ENCODE measurements at places on chromosomes 6 and 20.

- no peak for DNase-seq
Measured at GRCh38 chr6:83978324-83978734, 55.2 kb upstream of the MRAP2 start.

GRCh38 chr20:833121-833449 lies 430 bp upstream of the FAM110A start:
- DNase-seq = no peak

GRCh38 chr20:30175681-30176080 lies 1081.8 kb upstream of the DEFB115 start:
- no peak for DNase-seq

- DNase-seq = no peak
Measured at GRCh38 chr20:54221353-54221752, 13.5 kb downstream of the PFDN4 start.

- DNase-seq = no peak
Measured at GRCh38 chr6:3838992-3839867, 9.9 kb upstream of the FAM50B start.

DNA sequence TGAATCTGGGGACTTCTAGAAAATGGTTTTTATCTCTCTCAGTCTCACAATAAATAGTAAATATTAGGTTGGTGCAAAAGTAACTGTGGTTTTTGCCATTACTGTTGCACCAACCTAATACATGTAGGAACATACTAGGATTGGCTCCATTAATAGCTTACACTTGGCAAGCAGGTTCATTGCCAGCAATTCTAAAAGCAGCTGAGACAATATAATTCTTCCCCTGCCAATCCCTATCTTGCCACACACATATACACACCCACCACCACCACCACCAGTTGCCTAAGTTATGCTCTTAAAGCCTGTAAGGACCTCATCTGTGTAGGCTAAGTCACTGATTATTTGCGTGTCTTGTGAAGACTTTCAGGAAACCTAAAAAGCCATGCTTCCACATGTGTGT lies 145.1 kb downstream of the KIF16B start:
- no peak for DNase-seq

DNA sequence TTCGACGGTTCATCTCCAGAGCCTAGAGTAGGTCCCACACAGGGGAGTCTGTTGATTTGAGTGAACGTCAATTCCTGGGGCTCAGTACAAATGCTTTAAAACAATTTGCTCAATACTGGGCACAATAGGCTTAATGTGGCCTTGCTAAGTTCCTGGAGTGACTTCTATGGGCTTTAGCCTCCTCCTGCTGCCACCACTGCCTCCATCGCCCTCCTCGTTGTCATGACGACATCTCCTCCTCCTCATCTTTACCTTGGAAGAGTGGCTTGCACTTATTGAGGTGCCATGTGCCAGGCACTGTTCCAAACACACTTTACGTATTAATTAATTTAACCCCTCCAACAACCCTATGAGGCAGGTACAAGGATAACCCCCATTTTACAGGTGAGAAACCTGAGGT lies 11.8 kb upstream of the ZMYND8 start:
- no peak for DNase-seq

GRCh38 chr20:5973971-5974370 lies 23.5 kb downstream of the MCM8 start:
- no peak for DNase-seq

- no peak for DNase-seq
Measured at GRCh38 chr6:90477366-90477765, 109.5 kb downstream of the MAP3K7 start.

GRCh38 chr6:164870164-164870563 lies 439.2 kb downstream of the C6orf118 start:
- no peak for DNase-seq

- no peak for DNase-seq
Measured at GRCh38 chr20:11970243-11970836, 52.6 kb downstream of the BTBD3 start.

- DNase-seq = peak; percentile 5
Measured at GRCh38 chr6:135423649-135424128, 73.9 kb downstream of the AHI1 start.

- DNase-seq = no peak
Measured at GRCh38 chr6:168119539-168119938, 40.5 kb upstream of the FRMD1 start.

- no peak for DNase-seq
Measured at GRCh38 chr20:17479063-17479657, 52.0 kb downstream of the BFSP1 start.

DNA sequence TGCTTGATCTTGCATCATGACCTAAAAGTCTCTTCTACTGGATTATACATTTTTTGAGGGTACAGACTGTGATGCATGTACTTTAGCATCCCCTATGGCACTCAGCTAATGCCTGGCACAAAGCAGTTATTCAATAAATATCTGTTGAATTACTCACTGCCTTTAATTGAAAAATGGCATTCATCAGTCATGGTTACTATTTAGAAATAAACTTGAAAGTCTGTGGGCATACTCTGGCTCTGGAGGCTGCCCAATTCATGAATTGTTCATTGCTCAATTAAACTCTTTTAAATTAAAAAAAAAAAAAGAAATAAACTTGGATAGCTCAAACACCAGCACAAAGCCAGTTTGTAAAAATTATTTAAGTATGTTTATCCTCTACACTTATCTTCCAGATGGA lies 40.0 kb downstream of the HEBP2 start:
- DNase-seq = no peak

- DNase-seq = no peak
Measured at GRCh38 chr6:160270347-160270746, 11.7 kb upstream of the SLC22A2 start.

- peak; percentile 69 for DNase-seq
Measured at GRCh38 chr6:42104095-42104803, 38.2 kb downstream of the C6orf132 start.

GRCh38 chr6:55069132-55069781 lies 105.1 kb upstream of the HCRTR2 start:
- DNase-seq = no peak

GRCh38 chr20:50353289-50353961 lies 156.8 kb upstream of the PTPN1 start:
- DNase-seq = no peak

DNA sequence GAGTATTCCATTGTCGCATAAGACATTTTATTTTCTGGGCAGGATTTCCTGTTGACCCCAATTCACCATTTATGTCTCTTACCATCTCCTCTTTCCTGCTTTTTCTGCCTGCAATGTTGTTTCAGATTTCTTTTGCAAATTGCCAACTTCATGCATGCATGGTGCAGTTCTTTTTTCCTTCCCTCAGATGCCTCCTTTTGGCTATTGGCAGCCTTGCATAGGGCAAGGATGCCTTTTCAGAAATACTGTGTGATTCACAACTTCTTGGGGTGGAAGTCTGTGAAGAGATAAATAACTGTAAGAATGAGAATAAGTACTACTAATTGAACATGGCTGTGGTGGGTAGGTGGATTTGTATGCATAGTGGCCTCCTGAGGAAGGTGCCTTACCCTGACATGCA lies 116.7 kb downstream of the SOX4 start:
- DNase-seq = no peak

GRCh38 chr20:57785720-57786119 lies 75.9 kb upstream of the PMEPA1 start:
- no peak for DNase-seq

- no peak for DNase-seq
Measured at GRCh38 chr20:39233755-39234154, 271.6 kb downstream of the DHX35 start.

DNA sequence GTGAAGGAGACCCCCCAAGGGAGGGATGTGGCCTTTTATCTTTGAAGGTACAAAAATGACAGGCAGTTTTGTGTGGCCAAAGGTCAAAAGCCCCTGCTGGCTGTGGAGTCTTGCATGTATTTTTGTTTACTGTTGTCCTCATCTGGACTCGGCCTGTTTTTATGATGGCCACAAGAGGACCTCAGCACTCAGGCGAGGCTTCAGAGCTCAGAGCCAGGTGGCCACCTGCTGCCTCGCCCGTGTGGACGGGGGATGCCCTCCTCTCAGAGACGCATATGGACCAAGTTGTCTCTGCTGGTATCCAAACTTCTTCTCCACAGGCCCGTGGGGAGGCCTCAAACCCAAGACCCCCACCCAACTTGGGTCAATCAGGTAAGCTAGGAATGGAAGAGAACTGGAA lies 118.2 kb downstream of the DACT2 start:
- no peak for DNase-seq

Data from effector memory CD8-positive, alpha-beta T cell (primary cell).